ENCODE measurements at places on chromosomes 5 and 9.
A peak's percentile ranks its signal among the peaks of the same experiment; 100 is the strongest.

GRCh38 chr9:115941561-115942315 is 211.9 kb upstream of the PAPPA start:
- DNase-seq = peak; percentile 41

DNA sequence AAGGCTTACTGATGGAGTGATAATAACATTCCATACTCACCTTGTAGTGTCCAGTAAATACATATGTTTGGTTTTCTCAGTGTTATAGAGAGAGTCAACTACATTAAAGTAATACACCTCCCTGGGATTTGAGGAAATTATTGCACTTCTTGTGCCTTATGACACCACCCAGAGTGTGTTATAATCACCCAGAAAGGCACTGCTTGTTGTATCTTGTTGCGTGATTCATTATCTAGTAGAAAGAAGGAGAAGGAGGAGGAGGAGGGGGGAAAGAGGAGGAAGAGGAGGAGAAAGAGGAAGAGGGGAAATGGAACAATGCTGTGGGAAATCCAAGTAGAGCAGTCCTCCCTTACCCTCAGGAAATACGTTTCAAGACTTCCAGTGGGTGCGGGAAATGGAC is 661.8 kb upstream of the WWC1 start:
- DNase-seq = no peak

DNA sequence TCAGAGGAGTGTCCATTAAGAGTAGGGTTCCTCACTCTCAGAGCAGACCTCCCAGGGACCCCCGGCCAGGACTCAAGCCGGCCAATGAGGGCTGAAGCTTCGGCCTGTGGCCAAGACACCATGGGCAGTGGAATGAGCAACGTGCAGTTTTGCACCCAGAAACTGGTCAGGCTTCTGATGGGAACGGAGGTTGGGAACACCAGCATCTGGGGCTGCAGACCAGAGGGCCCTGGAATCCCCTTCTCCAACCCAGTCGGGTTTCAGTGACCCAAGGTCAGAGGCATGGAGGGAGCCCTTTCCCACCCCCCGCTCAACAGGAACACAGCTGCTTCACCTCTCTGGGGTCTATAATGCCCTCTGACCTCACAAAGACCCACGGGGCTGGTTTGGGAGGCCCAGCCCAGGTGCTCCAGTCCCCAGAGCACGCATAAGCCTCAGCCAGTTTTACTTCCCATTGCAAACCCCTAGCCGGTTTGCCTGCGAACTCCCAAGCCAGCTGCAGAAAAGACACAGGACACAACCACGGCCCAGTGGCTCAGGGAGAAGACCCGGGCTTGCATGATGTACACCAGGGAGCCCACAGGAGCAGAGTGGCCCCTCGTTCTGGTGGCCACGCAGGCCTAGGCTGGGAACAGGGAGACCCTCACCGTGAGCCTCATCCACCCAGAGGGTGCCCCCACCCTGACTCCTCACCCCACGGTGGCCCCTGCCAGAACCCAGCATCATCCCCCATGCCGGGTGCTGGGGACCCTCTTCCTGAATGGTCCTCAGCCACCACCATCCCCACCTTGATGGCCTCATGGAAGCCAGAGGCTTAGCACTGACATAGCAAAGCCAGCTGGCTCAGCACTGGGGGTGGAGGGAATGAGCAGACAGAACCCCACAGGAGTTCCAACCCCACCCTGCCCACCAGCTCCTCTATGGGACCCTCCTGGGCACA is 30.6 kb downstream of the VAV2 start:
- DNase-seq = no peak

DNA sequence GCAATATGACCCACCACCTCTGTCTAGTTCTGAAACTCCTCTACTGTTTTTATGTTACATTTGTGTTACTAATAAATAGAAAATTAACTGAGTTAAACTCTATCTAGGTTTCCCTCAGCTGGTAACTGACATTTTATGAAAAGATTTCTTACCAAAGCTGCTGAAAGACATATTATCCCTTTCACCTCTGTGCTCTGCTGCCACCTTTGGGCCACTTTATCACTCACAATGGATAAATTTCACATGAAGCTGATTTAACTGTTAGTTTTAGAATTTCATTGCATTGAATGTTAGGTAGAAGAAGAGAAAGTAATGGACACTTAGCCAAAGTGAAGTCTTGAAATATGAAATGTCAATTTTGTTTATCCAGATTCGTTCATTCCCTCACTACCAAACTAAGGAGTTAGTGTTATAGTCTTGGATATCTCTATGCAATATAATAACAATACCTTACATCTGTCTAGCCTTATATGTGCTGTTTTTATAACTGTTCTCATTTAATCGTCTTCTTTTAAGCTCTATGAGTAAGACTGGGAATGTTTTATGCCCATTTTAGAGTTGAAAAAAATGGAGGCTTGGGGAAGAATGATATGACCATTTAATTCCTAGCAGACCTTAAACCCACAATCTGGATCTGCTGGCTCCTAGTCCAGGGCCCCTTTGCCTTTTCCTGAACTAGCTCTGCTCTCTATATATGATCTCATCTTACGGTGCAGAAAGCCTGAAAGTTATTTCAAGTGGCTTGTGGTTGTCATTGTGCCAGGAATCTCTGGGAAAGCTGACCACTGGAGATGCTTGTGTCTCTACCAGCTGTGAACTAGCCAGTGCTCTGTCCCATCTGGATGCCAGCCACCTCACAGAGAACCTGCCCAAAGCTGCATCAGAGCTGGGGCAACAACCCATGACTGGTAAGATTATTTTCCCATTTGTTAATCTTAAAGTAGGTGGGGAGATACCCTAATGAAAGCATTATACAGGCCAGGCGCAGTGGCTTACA is 97.1 kb downstream of the GOLPH3 start:
- DNase-seq = peak; percentile 87

DNA sequence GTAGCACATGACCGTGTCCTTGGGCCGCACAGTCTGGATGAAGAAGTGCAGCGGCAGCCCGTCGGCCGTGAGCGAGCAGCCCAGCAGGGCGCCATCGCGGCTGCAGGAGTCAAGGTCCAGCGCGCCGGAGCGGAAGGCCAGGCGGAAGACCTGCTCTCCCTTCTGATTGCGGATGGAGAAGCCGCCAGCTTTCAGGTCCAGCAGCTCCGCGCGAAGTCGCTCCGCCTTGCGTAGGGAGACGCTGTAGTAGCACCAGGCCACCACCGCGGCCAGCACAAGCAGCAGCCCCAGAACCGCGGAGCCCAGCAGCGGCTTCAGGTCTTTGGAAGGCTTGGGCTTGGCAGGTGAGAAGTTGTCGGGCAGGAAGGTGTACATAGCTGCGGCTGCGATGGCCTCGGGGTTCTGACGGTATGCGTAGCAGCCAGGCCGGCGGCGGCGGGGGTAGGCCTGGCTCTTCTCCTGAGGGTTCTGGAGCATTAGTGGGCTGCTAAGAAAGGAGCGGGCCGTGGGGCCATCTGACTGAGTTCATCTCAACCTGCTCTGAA is 4.2 kb downstream of the MYORG start:
- no peak for DNase-seq

GRCh38 chr9:137492464-137493363 is 33.6 kb upstream of the NSMF start:
- DNase-seq = peak; percentile 5
